ENCODE measurements at places on chromosomes 1 and 21.

DNA sequence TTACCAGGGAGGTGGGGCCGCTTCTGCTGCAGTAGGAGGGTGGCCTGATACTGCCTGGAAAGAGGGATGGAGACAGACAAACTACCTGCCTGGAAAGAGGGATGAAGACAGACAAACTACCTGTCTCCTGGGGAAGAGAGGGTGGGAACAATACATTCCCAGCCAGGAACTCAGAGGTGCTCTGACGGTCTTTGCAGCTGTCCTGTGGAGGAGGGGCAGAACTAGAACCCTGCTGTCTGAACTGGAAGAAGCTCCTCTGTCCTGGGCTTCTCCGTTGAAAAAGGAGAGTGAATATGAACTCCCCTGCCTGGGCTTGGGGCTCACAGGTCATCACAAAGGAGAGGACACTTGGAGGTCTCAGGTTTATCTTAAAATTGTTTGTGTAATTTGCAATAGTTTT is 40.3 kb upstream of the ETV3 start:
- DNase-seq = no peak

- no peak for DNase-seq
These were observed 48.9 kb upstream of the SLC19A2 start for GRCh38 chr1:169534653-169535052.

DNA sequence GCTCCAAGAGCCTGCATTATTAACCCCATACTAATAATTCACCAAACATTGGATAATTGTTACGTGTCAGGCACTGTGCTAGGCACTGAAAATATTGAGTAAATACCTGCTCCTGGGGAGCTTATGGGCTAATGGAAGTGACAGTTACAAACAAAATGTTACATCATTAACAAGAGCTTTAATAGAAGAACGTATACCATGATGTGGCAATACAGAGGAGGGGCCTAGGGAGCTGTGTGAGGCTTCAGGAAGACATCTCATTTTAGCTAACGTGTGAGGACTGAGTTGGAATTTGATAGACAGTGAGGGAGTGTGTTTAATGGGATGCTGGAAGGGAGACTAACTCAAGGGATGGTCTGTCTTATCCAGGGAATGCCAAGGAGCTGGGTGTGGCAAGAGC is 16.5 kb upstream of the TSPAN2 start:
- DNase-seq = no peak

DNA sequence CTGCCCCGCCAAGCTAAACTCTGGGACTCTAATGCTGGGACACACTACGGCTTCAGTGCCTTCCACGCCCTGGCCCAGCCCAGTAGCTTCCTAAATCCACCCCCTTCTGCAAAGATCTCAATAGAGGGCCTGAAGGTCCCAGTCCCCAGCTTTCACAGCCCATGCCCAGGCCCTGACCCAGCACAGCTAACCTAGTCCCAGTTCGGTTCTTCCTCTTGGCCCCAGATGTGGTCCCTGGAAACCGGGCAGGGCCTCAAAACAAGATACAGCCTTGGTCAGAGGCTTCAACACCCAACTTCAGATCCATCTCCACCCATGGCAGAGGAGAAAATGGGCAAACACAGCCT is 646 bp upstream of the PDZK1IP1 start:
- DNase-seq = no peak

DNA sequence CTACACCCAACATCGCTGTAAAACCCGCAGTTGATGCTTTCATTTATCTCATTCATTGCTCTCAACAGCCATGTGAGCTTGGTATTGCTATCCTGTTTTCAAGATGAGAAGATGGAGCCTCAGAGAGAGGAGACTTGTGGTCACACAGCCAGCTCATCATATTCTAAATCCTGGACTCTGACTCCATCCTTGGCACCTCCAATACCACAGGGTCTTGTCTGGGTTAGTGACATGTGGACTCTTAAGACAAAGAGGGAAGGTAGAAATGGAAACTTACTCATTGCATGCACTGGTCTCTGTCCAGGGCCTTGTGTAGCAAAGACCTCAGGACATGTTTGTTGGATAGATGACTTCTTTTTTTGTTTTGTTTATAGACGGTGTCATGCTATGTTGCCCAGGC is 7.0 kb upstream of the RNF19B start:
- DNase-seq = no peak

GRCh38 chr1:54327386-54328065 is 78.7 kb downstream of the SSBP3 start:
- DNase-seq = peak; percentile 21

DNA sequence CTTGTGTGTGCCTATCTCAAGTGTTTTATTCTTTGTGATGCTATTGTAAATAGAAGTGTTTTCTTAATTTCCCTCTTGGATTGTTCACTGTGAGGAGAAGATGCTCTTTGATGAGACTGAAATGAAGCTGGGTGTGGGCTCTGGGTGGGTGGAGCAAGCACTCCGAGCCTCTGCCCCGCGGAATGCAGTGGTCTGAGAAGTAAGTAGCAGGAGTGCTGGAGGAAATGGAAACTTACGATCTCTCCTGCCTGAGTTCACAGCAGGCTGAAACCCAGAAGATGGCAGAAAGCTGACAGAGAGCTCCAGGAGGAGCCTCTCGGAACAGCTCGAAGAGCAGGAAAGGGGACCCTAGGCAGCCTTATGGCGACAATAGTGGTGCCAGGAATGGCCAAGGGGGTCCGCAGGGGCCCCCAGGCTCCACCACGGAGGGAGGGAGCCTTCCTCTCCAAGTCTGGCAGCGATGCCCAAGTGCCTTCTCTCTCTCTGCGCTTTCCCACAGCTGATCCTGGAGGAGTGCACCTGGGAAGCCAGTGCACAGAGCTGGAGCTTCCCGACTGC is 126.8 kb upstream of the COL6A1 start:
- DNase-seq = peak; percentile 69

GRCh38 chr1:196121181-196121580 is 487.1 kb downstream of the KCNT2 start:
- no peak for DNase-seq

DNA sequence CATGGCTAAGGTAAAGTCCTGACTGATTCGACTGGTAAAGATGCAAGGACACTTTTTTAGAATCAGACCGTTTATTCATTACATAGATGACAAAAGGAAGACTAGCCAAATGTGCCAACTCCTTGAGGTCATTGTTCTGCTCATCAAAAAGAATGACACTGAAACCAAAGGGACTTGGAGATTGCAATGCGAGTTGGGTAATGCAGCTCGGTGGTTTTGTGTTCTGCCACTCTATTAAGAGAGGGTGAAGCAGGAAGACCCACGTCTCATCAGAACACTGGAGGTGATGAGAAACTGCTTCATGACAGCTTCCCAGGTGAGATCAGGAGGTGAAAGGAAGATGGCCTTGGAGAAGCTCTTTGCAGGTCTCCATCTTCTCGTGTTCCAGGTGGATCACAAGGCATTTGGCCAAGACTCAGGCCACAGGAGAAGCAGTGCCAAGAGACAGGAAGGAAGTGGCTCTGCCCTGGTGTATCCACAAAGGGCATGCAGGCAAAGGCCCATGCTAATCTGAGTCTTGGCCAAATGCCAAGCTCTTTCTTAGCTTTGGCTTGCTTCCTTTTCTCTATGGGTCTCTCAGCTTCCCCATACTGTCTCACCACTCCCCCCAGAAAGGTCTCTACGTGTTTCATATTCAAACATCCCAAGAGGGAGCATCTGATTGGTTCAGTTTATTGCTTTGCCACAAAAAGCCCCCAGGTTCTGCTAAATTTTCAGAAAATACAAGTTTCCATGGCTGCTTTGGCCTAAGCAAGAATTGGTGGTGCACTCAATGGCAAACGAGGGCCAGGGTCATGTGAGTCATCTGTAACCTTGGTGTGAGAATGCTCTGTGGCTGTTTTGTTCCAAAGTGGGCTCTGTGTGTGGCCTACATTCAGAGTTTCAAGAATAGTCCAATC is 5.7 kb upstream of the CCT8 start:
- peak; percentile 46 for DNase-seq

- no peak for DNase-seq
These were observed 12.0 kb upstream of the VWA5B1 start for GRCh38 chr1:20278692-20279130.

- DNase-seq = no peak
These were observed 646.3 kb downstream of the KIF26B start for GRCh38 chr1:245800901-245801605.

DNA sequence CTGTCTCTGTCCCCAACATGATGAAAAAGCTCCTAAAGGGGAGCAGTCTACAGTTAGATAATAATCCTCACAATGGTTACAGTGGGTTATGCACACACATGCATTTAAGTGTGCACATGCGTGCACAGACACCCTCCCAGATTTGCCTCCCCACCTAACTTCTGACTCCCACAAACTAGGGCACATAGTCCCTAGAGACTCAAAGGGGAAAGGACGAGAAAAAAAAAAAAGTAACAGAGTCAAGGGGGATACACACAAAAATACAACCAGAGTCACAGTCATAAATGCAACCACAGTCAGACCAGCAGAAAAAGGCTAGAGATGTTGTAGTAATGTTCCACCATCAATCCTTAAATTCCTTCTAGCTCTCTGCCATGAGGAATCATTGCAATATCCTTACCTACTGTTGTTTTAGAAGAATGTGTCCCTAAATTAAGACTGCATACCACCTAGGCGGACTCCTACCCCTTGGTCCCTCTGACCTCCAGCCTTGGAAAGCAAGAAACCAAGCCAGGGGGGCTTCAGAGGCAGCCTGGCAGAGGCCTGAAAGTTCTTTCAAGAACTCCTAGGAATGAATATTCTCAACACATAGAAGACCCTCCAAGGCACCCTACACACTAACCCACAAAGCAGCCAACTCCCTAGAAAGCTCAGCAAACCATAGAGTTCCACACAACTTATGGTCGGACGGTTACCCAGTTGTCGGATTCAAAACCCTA is 1.3 kb downstream of the CRTC2 start:
- DNase-seq = no peak

DNA sequence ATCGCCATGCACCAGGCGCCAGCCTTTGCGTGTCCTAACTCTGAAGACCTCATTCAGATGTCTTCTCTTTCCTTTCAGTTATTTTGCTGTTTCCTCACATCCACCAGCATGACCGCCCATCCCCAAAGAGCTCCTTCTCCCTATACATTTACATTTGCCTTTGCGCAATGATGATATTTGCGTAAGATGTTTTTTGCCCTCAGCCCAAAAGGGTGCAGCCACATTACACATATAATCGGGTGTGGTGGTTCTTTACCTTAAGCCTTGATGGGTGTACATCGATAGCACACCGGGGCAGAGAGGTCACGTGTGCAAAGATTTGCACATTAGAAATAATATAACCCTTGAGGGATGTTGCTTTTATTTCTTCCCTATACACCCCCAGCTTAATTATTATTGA is 192.8 kb downstream of the HUNK start:
- no peak for DNase-seq

DNA sequence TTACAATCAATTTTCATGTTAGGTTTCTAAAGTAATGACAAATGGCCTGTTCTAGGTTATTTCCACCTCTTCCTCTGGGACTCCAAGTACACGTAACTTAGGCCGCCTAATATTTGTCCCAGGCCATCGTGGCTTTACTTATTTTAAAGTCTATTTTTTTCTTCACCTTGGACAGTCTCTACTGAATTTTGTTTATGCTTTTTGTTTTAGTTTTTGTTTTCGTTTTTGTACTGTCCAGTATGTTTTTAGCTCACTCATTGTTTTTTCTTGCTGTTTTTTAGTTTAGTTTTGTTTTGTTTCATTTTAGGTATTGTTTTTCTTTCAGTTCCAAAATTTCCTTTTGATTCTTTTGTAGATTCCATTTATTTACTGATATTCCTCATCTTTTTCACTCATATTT is 187.7 kb upstream of the RNPC3 start:
- no peak for DNase-seq

- DNase-seq = peak; percentile 57
These were observed 4.6 kb downstream of the TMEM63A start for GRCh38 chr1:225877580-225877979.

DNA sequence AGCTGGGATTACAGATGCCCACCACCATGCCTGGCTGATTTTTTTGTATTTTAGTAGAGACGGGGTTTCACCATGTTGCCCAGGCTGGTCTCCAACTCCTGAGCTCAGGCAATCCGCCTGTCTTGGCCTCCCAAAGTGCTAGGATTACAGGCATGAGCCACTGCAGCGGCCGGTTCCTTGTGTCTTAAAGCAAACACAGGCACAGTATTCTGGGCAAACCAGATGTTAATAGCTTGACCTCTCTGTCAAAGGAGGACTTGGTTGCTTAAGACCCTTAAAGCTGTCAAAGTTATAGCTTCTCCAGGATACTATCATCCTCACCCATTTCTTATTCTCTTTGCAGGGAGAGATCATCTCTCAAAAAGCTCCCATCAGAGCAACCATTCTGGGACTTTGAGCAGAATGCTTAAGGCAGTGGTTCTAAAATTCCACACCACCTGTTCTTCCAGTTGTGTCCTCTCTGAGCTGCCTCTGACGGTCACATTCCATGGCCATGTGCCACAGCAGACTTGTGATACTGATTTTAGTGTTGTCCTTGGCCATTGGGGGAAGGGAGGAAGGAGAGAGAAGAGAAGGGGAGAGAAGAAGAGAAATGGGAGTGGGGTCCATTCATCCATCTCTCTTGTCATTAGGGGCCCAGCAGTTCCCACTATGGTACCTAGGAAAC is 81.8 kb downstream of the PBX1 start:
- no peak for DNase-seq

DNA sequence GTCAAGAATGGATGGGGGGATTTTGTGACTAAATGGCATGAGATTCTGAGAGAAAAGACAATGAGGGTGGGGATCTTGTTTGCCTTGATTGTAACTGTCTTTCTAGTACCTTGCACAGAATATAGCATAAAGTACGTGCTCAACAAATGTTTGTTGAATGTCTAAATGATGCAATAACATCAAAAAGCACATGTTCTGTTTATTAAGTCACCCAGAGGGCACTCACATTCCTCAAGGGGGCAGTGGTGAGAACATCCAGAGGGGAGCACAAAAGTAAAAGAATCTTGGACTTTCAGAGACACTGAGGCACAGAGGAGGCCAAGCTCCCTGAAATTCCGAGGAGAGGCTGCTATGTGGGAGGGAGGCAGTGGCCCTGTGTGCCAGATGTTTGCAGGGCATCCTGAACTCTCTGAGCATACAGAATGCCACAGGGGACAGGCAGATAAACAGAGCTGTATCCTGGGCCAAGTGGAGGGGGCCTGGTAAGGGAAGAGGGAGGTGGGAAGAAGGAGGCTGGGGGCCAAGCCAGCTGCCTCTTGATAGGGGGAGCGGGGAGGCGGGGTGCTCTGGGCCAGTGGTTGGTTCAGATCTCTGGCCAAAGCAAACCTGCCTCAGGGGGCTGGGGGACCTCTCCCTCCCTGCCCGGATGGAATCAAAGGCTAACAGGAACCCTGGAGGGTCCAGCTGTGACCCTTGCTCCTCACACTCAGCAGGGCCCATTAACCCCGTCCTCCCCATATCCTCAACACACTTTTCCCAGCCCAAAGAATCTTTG is 6.5 kb upstream of the ATP1A2 start:
- peak; percentile 89 for DNase-seq

DNA sequence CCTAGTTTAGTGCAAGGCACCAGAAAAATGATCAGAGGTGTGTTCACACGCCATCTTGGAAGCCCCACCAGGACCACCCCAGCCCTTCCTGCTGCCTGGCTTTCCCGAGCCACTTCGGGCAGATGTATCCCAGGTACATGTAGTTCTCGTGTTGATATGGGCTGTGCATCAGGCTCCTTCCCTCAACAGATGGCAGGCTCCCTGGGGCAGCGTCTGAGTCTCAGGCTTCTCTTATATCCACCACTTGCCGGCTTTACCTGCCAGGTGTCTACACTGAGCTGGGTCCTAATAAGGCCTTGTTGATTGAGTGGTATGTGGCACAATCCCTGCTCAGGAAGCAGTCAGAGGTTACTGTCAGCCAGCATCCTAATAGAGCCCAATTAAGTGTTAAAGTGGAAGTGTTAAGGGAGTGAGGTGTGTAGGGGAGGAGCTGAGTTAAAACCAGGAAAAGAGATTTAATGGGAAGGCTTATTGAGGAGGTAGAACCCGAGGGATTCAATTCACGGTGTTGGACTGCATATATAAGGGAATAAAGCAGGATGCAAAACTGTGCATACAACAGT is 8.5 kb downstream of the GPA33 start:
- DNase-seq = no peak

Data from choroid plexus epithelial cell (primary cell).